ENCODE measurements at places on chromosomes 6 and 20.

- DNase-seq = no peak
These were observed 162.7 kb upstream of the TCF21 start for GRCh38 chr6:133726188-133726587.

DNA sequence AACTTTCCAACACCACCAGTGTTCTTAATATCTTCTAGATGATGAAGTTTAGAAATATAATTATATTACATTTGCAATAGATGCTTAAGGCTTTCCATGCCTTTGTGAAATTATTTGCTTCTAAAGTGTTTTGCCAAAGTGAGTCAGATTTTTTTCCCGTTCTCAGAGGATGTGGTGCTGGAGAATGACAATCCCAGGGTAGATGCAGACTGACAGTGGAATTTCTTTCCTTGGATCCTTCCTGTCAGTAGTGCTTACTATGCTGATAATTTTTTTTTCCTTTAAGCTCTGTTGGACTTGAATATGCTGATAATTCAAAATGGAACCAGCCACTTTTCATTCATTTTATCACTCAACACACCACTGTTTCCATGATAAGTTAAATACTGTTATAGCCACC, 59.9 kb upstream of the SOX4 start:
- no peak for DNase-seq

GRCh38 chr6:131159578-131159977, 24.3 kb downstream of the AKAP7 start:
- DNase-seq = no peak

DNA sequence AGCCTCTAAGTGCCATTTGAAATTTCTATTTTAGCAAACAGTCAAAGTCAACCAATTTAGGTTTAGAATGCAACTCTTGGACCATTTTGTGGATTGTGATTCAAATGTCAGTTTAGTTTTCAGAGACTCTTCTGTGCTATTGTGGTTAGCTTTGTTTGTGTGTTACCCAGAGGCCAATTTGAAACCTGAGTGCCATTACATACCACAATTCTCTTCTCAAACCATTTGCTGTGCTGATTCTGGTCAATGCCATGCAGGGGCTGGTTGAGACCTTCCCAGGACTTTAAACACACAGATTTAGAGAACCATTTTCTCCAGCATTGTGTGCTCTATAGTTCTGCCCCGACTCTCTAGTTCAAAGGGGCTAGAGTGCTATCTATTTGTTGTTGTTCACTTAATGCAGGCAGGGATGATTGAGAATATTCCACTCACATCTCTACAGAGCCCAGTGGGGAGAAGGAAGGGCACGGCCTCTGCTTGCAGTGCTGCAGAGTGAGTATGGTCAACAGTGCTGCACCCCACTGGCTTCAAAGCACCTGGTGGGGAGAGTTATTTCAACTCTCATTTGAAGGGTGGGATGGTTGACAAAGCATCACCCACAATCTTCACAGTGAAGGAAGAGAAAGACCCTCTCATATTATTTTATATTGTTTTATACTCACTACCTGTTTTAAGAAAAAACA, 738.2 kb downstream of the COL12A1 start:
- no peak for DNase-seq

DNA sequence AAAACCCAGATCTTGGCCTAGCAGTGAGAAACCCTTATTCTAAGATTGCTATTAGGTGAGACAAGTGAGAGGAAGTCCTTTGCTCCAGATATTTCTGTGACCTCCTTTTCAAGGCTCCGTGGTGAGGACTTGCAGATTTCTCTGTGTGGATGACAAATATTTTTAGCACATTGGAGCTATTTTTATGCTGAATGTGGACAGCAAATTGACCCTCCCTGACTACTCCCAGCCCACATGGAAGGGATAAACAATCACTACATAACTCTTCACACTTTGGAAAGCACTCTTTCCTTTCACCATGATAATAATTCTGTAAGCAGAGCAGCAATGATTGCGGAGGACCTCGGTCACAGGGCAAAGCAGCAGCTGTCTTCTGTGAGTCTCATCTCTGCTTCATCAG, 88.0 kb upstream of the ADGRF1 start:
- DNase-seq = no peak

GRCh38 chr6:109258129-109258528, 124.1 kb downstream of the CD164 start:
- no peak for DNase-seq

DNA sequence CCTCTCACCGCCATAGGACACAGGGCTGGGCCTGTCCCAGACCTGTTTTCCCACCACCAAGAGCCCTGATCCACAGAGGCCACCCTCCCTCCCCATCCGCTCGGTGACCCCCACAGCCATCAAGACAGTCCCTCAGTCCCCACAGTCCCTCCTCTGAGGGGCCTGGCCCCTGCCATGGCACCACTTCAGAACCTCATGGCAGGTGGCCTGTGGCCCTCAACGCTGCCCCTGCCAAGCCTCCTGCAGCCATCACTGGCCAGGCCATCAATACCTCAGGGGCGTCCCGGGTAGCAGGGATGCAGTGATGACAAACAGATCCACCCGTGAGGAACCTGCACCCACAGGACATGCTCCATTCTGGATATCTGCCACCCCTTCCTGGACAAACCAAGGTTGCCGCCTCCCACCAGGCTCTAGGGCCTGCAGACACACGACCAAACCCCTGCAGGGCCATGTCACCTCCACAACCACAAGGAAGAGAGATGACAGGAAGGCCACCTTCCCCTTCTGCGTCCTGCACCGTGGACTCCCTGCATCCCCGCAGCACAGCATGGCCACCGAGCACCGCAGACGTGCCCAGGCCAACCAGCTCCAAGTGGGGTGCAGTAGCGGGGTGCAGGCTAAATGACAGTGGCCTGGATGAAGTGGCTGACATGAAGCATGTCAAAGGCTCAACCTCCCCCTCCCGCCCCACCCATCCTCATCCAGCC, 14.0 kb downstream of the TAF4 start:
- no peak for DNase-seq

GRCh38 chr20:58692579-58693225, at the start of gene NPEPL1:
Gene NPEPL1, plus strand, starts transcription at chr20:58692800. Its CDS starts 101 bp downstream, at chr20:58692901.
- DNase-seq = peak; percentile 81

GRCh38 chr6:158923805-158924498, 76.0 kb downstream of the RSPH3 start:
- no peak for DNase-seq

DNA sequence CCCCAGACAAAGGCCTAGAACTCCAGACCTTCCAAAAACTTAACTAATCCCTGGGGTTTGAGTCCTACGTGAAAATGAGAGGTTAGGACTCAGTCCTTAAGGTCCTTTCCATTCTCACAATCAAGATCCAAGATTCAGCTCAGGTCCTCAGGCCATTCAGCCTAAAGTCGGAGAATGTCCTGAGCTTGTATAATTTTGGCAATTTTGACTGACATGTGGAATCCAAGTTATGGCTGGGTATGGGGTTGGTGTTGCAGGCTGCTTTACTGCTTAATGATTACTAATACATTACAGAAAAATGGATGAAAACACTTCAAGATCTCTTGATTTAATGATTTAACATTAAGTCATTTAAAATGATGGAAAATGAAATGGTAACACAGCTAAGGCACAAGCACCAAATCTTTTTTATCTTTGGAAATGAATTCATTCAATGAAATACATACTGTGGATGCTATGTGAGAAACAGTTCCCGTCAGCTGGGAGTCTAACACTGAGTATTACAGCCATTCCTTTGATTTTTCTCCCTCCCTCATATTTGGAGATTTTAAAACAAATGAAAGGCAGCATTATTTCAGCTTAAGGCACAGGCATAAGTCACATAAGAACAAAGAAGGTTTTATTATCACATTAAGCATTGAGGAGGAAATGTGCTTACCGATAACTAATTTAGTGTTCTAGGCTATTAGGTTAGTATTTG, 1.3 kb downstream of the ARHGAP18 start:
- DNase-seq = no peak

- peak; percentile 13 for DNase-seq
These were observed 789 bp downstream of the PHACTR1 start for GRCh38 chr6:12717356-12717755.

DNA sequence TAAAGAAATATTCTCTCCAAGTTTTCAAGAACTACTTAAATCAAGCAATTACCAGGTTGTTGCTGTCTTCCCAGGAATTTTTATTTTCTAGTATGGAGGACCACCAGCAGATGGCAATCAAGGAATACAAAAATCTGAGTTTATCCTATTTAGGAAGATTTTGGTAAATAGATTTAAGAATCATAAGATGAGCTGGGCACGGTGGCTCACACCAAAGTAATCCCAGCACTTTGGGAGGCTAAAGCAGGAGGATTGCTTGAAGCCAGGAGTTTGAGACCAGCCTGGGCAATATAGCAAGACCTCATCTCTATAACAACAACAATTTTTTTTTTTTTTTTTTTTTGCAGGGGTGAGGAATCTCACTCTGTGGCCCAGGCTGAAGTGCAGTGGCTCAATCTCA, 19.3 kb upstream of the SEC63 start:
- DNase-seq = peak; percentile 45

GRCh38 chr6:113672491-113673149, 184.5 kb upstream of the MARCKS start:
- peak; percentile 50 for DNase-seq

GRCh38 chr6:55545791-55546190, 33.2 kb downstream of the HMGCLL1 start:
- DNase-seq = no peak

GRCh38 chr20:8361006-8361652, 229.1 kb downstream of the PLCB1 start:
- peak; percentile 15 for DNase-seq

GRCh38 chr6:143279385-143279784, 171.1 kb downstream of the ADAT2 start:
- peak; percentile 62 for DNase-seq

DNA sequence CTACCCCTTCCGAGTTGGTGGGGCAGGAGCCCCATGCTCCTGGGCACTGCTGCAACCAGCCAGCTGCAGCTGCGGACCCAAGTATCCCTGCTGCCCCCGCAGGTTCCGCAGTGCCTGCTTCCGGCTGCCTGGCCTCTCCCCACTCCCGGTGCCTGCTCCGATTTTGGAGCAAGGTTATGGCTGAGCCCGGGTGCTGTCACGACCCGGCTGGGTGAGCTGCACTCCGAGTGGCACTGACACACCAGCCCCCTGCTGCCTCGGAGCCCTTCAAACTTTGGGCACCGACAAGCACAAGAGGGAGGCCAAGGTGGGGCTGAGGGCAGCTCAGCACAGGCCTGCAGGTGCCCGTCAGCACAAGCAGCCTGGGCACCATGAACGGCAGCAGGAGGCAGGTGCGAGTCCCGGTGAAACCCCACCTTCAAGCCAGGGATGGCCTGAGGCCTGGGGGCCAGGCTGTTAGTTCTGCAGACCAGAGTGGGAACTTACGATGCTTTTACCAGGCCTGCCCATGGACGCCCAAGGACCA, 25.9 kb upstream of the HACE1 start:
- DNase-seq = no peak

DNA sequence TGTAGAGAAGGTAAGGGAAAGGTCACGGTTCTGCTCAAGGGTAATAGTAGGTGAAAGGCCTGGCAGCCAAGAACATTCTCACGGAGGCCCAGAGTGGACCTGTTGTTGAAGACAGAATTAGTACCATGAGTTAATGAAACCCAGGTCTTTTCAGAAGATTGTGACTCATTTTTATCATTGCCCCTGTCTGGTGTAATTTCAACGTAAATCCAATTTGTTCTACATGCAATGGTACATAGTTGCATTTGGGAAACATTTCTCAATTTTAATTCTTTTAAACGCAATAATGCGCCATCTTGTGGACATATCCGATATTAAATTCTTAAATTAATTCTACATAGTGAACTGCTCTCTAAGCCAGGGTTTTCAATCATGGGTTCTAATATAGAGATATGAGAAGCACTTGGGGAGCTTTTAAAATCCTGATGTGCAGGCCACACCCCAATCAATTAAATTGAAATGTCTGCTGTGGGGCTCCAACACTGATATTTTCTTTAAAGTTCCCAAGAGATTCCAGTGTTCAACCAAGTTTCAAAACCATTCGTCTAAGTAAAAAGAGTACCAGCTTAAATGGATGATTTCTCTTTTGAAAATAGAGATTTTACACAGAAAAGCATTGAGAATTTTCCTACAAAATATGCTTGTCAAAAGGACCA, 257.4 kb downstream of the PLCB1 start:
- DNase-seq = peak; percentile 77

- DNase-seq = no peak
These were observed 86.7 kb downstream of the GRM4 start for GRCh38 chr6:34059136-34059731.

GRCh38 chr6:113842165-113842564, 15.0 kb upstream of the MARCKS start:
- DNase-seq = no peak

DNA sequence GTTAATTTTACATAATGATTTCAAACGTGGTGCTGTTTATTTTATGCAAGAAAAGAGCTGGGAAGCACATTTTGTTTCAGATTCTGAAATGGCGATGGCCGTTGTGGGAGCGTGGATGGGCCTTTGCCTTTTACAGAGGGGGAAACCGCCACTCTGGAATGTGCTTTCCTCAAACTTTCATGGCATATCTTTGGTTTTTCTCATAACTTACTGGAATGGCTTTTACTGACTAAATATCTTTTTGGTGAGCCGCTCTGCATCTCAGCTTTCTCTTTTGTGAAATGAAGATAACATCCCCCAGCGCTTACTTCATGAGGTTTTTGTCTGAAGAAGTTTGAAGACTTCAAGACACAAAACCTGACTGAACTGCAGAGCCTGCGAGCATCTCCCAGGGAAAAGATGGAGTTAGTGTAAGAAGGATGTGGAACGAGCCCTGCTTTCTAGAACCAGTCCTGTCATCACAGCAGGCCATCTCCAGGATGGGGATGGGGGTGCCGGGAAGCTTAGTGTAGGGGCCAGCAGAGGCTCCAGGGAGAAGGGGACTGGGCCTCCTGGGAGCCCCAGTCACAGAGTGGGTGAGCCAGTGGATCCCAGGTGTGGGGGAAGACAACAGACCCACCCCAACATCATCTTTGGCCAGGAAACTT, 61.8 kb upstream of the TIAM2 start:
- no peak for DNase-seq

DNA sequence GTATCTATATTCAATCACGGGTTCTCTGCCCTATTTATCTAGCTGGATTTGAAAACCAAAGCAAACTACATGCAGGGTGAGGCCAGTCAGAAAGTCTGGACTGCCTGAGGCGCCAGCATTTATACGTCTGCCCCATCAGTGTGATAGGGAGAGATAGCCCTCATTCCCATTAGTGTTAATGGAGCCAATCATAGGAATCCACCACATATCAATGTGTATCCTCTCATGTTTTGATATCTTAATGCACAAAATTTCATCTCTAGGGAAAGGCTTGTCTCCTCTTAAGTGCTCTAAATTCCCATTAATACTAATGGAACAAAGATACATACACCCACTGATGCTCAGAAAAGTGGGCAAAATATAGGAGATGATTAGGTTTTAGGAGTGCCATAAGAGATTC, 376.2 kb downstream of the BTBD3 start:
- no peak for DNase-seq

- DNase-seq = peak; percentile 37
These were observed 101.5 kb upstream of the BACH2 start for GRCh38 chr6:90397929-90398674.

- no peak for DNase-seq
These were observed 105.7 kb downstream of the BCAS1 start for GRCh38 chr20:53964501-53965253.

- no peak for DNase-seq
These were observed 122.2 kb upstream of the PTPN1 start for GRCh38 chr20:50387996-50388332.
